Stimulated activated CD4-positive, alpha-beta T cell treated with anti-CD3 and anti-CD28 coated beads, Interleukin-4, amount 100 ng/mL, for 24 hours (primary cell): ENCODE measurements at places on chromosomes 7 and 10.

DNA sequence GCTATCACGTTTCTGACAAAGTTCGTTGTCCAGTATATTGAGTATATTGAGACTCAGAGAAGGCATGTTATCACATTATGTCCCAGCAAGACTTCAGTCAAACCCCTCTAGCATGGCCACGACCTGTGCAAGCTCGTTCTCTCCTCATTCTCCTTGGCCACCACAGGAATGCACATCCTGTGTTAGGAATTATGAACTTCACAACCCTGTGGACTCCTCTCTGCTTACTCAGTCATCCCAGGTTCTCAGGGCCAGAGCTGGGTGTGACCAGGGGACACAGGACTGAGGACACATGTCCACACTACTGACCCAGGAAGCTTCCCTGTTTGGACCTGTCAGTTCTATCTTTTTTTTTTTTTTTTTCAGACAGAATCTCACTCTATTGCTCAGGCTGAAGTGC is 4.4 kb downstream of the SH2D4B start:
- no peak for DNase-seq

- no peak for DNase-seq
Observed at GRCh38 chr10:96337106-96337505, 21.7 kb downstream of the OPALIN start.

GRCh38 chr7:100675581-100676350 is 2.2 kb downstream of the GNB2 start:
- DNase-seq = peak; percentile 77

GRCh38 chr7:101538596-101539459 is 90.3 kb downstream of the MYL10 start:
- DNase-seq = peak; percentile 53

DNA sequence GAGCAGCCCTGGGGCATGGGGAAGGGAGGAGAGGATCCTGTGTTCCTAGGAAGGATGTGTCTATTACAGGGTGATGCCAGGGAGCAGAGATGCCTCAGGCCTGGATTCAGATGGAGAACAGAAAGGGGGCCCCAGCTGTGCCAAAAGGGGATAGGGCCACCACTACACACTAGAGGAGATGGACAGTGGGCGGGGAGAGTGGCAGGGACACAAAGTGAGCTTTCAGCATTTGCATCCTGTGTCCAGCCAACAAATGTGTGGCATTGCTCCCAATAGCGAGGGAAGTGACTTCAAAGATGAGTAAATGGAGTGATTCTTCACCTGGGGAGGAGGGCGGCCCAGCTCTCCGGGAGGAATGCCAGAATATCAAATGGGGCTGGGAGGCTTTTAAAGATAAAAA is 64.9 kb upstream of the WAPL start:
- no peak for DNase-seq

DNA sequence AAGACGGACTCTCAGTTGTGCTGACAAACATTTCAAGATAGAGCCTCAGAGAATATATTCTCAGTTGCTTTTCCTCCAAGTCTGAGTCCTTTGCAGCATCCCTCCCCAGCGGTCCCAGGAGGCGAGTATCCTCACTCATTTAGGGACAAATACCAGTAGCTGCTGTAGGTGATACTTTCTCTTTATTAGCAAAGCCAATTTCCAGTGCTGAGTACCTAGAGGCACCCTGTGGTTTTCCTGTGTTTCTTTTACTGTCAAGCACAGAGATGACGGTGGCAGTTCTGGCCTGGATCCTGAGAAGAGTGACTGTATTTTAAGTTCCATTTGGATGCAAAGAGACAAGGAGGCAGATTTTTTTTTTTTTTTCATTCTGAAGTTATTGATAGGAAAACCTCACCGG is 1058.4 kb downstream of the SORCS3 start:
- no peak for DNase-seq

GRCh38 chr10:43842496-43842895 is 193.8 kb upstream of the ZNF32 start:
- DNase-seq = no peak

GRCh38 chr10:16497911-16498310 is 23.8 kb downstream of the C1QL3 start:
- DNase-seq = no peak

DNA sequence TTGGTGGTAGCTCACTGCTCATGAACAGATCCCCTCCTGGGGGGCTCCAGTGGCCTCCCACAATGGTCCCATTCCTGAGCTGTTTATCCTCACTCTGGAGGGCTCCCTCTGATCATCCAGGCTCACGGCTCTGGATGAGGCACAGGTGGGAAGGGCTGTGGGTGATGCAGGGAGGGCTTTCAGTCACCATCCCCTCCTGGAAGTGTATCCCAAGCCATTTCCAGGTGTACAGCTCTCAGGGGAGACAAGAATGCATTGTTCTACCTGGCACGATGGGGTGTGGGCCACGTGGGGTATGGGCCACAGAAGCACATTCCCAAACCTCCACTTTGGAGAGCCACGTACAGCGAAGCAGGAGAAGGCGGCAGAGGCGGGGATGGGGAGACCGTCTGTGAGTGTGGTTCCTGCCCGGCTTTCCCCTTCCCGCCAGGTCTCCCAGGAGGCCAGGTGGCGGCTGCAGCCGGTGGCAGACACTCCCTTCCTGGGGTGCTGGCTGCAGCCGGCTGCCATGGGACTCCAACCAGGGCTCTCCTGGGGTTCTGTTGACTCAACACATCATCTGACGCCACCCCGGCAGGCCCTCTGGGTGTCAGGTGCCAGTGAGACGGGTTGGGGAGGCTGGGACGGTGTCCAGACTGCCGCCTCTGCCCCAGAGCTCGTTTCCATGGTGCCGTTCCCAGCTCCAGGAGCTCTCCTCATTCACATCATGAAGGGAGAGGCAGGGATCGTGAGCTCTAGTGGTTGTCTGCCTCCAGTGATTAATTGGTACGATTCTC is 169.7 kb upstream of the RHEB start:
- DNase-seq = no peak

DNA sequence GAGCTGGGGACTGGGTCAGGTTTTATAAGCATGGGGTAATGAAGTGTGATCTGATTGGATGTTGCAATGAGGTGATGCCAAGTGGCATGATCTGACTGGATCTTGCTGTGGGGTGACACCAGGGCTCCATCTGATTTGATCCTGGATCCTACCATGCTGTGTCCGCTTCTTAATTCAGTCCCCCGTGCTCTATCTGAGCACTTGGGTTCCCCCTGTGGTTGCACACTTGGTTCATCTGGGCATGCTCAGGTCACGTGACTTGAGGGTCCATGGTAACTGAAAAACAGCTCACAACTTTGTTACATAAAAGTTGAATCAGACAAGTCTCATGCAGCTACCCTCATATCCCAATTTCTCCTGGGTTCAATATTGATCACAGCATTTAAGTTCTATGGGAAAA is 448.6 kb upstream of the NRP1 start:
- no peak for DNase-seq

DNA sequence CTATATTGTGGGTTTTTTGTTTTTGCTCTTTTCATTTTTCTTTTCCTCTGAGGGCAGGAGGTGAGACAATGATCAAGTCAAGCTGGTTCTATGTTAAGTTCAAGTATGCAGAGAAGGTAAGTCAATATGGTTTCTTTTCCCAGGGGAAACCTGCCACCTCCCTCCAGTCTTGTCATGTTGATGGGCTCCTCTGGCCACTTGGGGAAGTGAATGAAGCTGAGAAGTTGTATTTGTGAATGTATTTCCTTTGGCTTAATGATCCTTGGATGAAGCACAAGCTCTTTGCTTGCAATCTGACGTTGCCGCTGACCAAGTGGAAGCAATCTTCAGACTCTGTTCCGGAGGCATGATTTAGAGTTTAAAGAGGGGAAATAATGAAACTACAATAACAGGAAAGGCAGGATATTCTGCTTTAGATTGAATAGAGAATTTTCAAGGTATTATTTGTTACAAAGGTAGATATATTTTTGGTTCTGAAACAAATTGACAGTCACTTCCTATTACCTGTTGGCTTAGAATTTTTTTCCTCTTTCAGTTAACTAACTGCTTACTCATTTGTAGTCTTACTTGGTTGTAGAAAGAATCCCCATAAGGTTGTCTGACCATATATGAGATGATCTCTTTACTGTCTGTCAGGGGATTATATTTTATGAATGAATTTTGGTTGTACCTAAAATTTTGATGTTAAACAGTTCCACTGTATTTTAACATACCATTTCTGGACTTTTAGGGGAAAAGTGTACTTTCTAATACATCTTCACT is 369.6 kb downstream of the AUTS2 start:
- DNase-seq = no peak

- no peak for DNase-seq
Observed at GRCh38 chr7:109873296-109873695, 1217.6 kb upstream of the LRRN3 start.

DNA sequence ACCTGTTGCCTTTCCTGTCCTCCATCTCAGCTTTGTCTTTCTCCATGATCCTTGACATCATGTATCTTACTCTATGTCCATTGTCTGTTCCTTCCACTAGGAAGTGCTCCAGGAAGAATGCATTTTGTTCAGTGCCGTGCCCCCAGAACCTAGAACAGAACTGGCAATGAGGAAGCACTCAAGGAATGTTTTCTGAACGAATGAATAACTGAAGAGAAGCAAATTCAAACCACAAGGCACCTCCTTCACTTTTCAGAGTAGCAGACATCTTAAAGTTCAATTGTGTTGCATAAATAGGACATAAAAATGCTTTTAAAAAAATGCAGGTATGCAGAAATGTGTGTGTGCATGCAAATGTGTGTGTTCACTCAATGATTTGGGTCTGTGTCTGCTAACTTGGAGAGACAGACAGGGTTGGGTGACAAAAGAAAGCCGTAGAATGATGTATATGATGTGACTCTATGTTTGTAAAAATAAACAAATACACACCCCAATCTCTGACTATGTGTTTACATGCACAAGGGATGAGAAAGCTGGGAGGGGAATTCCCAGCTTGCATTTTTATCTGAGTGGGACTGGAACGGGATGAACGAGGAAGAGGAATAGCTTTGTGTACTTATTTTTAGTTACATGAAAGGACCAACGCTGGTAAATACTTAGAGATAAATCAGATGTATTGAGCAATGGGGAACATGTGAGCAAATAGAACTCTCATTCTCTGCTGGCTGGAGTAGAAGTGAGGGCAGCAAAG is 237.7 kb downstream of the FANK1 start:
- DNase-seq = no peak

DNA sequence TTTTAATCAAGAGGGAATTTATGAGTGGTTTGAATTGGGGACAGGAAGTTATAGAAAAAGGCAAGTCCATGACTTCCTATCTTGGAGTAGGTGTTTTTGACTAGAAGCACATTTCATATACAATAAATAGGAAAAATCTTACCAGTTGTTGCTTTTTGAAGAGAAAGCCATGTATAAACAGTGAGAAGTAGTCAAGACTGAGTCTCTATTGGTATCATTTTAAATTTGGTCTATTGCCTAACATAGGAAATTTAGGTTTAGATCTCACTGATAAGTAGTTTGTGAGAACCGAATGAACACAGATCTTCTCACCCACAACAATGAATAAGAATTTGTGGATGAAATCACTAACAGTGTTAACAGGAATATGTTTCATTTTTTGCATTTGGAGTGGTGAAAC is 387.2 kb downstream of the BBS9 start:
- no peak for DNase-seq

- DNase-seq = no peak
Observed at GRCh38 chr10:118332948-118333710, 9.0 kb downstream of the FAM204A start.

GRCh38 chr7:2972835-2973161 is 70.9 kb downstream of the CARD11 start:
- no peak for DNase-seq

DNA sequence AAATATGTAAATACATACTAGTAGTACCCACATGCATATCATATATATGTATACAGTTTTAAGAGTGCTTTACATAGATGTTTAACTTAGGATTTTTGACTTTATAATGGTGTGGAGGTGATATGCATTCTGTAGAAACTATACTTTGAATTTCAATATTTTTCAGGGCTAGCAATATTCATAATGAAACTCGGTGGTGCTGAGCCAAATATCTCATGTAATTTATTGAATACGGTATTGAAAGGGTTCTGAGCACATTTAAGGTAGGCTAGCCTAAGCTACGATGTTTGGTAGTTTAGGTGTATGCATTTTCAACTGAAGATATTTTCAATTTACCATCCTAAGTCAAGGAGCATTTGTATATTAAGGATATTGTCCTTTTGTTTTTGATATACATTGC is 36.0 kb downstream of the ZNRF2 start:
- no peak for DNase-seq

DNA sequence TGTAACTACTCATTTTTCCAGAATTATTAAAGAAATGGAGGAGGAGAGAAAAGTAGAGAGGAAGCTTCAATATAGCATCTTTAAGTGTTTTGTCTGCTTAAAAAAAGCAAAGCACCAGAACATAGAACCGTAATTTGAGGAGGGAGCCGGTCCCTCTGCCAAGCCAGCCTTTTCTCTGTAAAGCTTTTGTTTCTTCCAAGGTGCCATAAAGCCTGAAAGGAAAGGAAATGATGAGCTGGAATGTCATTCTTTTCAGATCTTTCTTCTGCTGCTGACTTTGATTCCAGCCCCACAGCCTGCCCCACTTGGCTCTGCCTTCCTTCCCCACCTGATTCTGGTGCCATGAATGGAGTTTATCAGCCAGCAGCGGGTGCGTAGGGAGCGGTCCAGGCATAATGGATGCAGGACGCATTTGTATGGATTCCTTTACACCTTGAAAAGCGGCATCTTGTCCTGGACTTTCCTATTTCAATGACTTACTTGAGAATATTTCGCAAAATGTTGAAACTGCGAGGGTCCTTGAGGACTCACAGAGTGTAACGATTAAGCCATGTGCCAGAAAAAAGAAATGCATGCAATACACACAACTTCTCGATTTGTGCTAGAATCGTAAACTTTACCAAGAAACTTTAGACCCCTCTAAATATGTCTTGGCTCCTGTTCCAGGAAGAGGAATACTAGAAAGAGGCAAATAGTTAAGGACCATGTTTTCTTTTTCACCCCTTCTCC is 569.5 kb upstream of the MGMT start:
- no peak for DNase-seq

DNA sequence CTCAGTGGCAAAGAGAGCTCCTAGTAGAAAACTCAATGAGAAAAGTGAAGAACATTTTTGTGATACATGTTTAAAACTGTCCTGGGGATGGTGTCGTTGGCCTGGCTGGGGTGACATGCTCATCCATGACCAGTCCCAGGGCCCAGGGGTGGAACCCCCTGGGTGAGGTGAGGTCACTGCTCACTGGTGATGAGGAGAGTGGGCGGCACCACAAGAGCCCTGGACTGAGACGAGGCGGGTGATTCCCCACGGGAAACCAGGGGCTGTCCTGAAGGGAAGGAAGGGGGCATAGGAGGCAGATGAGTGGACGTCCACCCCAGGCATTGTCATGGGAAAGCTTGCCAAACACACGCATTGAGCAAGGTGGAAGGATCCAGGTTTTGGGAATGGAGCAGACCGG is 54.6 kb downstream of the HTR5A start:
- DNase-seq = no peak

GRCh38 chr10:78904196-78904595 is 164.6 kb upstream of the ZMIZ1 start:
- peak; percentile 1 for DNase-seq

- DNase-seq = no peak
Observed at GRCh38 chr7:2360796-2361195, 6.2 kb downstream of the EIF3B start.
